ENCODE measurements at places on chromosomes 6 and 20.
A peak's percentile ranks its signal among the peaks of the same experiment; 100 is the strongest.

GRCh38 chr6:17281497-17282481, 628 bp downstream of the RBM24 start:
- DNase-seq = no peak

GRCh38 chr20:46634528-46634927, 16.7 kb downstream of the SLC13A3 start:
- no peak for DNase-seq

- DNase-seq = no peak
Measured at GRCh38 chr20:38170219-38170825, 5.3 kb upstream of the TGM2 start.

GRCh38 chr6:104472021-104472901, 387.5 kb downstream of the HACE1 start:
- DNase-seq = no peak

- DNase-seq = peak; percentile 93
Measured at GRCh38 chr20:49216991-49217578, 2.1 kb upstream of the DDX27 start.

GRCh38 chr6:159221486-159222170, 52.4 kb downstream of the FNDC1 start:
- DNase-seq = no peak

DNA sequence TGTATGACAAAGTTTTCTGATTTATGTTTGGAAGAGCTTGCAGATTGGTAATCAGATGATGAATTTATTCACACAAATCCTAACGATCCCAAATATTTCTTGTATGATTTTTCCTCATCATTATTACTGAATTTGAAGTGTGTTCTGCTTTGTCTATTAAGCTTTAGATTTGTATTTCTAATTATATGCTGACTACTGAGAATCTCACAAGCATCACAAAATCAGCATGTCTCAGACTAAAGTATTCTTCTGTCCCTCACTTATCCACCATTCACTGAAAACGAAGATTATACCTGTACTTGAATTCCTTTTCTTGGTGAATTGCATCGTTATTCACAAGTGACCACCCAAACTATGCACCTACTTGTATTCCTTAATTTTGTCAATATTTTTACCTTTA, 796.3 kb upstream of the MAP3K7 start:
- DNase-seq = no peak

- no peak for DNase-seq
Measured at GRCh38 chr6:6760002-6760401, 171.5 kb downstream of the LY86 start.

- no peak for DNase-seq
Measured at GRCh38 chr6:143647732-143648131, 30.0 kb upstream of the PHACTR2 start.

DNA sequence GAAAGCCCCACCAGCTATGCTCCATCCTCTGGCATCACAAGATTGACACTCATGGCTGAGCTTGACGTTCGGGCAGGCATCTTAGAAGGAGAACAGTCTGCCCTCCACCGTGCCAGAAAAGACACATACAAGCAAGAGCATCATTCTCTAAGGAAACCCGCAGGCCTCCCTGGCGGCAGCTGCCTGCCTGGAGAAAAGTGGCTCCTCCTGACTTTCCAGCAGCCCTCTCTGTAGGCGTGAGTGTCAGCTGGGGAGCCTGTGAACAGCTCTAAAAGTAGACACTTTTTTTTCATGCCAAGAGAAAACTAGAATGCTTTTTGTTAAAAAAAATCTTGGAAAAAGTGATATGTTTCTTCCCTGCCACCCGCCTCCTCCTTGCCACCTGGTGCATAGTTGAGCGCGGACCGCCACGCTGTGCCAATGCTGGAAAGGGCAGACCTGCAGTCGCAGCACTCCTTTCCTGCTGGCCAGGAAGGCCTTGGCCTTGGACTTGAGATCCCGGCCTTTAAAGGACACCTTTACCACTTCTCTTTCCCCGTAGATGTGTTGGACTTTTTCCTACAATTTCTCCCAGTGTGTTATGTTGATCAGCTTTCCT, 29.7 kb upstream of the INSM1 start:
- no peak for DNase-seq

DNA sequence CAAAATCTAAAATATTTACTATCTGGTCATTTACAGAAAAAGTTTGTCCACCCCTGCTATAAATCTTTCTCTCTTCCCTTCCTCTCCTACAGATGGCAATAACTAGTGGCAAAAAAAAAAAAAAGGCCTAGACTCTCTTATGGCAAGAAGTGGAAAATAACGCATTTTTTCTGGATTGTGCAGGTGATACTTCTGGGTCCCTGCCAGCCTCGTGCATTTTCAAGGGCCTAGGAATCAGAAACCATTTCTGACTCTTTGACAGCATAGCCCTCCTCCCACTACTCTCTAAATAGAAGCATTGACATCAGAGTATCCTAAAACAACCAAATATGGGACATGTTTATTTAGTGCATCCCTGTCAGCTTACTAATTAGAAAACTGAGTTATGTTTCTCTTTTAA, 251.0 kb downstream of the KHDC1L start:
- no peak for DNase-seq

- DNase-seq = no peak
Measured at GRCh38 chr6:147624946-147625515, 116.5 kb downstream of the SAMD5 start.

- DNase-seq = no peak
Measured at GRCh38 chr6:20563377-20563776, 29.1 kb downstream of the CDKAL1 start.

DNA sequence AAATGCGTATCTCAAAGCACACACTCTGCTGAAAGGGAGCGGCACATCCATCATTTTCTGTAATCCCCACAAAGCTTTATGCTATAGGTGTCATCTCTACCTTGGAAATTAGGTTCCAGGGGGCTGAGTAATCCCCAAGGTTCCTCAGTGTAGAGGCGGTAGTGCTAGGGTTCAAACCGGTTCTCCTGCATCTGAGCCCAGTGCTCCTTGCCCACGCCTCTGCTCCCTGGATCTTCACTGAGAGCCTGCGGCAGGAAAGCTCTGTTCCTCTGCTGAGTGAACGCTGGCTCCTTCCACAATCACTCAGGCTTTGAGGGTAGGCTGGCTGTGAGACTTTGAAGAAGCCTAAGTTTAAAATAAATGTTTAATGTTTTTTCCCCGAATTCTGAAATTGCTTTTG, 24.9 kb downstream of the SLC22A23 start:
- no peak for DNase-seq

DNA sequence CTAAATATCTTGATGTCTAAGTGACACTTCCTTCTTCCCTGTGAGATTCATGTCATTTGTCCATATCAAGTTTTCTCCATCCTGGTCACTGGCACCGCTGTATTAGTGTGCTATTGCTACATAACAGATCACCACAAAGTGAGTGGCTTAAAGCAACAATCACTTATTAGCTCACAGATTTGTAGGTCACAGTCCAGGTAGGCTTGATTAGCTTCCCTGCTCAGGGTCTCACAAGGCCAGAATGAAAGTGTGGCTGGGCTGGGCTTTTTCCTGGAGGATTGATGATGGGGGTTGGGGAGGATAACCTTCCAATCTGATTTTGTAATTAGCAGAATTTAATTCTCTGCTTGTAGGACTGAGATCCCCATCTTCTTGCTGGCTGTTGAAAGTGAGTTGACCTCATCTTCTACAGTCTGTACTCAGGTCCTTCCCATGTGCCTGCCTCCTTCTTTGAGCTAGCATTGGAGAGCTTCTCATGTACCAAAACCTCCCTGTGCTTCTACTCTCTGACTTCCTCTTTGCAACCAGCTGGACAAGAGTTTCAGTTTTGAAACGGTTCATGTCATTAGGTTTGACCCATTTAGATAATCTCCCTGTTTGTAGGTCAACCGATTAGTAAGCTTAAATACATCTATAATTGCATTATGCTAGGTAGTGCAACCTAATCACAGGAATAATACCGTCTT, 152.4 kb upstream of the MAN1A1 start:
- DNase-seq = no peak

- DNase-seq = no peak
Measured at GRCh38 chr6:107550906-107551305, 61.0 kb downstream of the SOBP start.

- DNase-seq = peak; percentile 14
Measured at GRCh38 chr6:5996714-5997419, 9.9 kb downstream of the NRN1 start.

- no peak for DNase-seq
Measured at GRCh38 chr20:34491932-34492509, 24.2 kb upstream of the DYNLRB1 start.

GRCh38 chr20:5504061-5504739, 187.4 kb upstream of the PROKR2 start:
- no peak for DNase-seq

DNA sequence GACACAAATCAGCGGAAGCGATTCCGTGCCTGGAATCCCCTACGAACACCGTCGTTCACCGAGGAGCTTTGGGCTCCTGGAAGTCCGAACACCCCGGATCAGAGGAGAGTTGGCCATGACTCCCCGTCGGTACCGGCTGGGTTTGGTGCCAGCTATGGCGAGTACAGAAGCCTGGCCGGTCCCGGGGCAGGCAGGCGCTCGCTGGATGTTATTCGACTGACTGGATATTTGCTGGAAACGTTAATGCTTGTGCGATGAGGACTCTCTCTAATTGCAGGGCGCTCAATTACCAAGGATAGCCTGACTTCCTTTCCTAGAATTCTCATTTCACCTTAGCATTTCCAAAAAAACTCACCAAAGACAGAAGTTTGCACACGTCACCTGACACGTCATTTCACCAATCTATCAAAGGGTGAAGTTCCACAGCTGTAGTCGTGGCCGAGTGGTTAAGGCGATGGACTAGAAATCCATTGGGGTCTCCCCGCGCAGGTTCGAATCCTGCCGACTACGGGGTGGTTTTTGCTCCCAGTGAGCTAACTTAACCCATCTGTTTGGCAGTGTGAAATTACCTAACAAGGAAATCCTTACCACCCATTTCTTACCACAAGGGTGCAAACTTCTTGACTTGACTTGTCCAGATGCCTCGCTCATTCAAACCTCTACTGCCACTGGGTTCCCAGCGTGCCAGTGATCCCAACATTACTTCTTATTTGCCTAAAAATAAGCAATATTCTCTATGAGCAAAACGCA, 22.7 kb upstream of the ZNF184 start:
- DNase-seq = no peak

DNA sequence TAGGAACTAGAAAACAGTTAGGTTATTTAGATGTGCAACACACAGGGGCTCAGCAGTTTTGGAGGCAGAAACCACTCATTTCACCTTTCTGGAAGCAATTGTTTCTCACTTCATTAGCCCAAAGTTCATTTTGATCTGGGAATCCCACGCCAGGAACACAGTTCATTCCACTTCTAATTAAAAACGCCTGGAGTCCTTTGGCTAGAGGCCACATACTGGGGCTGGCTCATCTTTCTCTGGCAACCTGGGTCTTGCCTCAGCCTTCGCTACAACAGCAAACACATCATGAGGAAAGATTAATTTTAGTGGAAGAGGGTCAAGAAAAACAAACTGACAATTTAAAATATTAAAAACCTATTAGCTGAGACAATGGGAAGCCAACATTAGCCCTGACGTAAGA, 69.7 kb downstream of the RFPL4B start:
- no peak for DNase-seq

GRCh38 chr6:4020822-4021132, 58.2 kb downstream of the FAM217A start:
- no peak for DNase-seq

DNA sequence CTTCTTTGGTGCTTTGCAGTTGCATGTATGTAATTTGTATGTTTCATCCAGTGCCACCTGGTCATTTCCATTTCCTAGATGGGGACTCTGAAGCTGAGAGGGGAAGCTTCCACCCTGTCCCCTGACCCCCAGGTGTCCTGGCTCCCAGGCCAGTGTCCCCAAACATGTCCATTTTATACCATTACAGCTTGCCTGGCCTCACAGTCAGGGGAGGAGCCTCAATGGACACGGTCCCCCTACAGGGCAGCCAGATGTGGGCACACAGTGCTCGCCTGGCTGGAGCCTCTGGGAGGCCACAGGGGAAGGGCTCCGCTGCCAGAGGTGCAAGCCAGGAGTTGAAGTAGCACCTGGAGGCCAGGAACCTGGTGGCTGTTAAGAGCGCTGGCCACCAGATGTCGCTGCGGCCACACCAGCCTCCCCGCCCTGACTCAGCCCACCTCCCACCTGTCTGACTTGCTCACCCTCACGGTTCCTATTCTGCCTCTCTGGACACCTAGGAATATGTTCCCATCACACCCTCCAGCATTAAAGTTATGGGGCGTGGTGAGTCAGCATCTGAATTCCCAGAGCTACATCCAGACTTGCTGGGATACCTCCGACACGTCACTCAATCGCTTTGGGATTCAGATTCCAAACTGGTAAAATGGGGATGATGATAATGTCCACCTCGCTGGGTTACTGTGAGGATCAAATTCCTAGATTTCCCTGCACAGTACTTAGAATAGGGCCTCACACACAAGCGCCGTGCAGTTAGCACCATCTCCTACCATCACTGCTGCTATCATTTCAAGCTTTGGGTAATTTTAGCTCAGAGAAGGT, 107.4 kb downstream of the SULF2 start:
- peak; percentile 43 for DNase-seq

- DNase-seq = no peak
Measured at GRCh38 chr6:21712213-21712612, 118.7 kb downstream of the SOX4 start.

DNA sequence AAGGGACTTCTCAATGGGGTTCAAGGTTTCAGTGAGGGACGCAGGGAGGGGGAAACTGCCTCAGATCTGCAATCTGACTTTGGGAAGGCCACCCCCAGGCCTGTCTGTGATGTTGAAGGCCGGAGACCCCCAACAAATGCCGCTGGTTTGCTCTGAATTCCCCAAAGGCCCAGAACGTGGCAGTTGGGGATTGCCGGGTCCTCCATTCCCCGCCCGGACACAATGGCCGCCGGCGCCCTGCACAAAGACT, 326 bp upstream of the BCL2L1 start:
- peak; percentile 73 for DNase-seq

GRCh38 chr6:47231151-47231550, 78.6 kb downstream of the TNFRSF21 start:
- DNase-seq = no peak

DNA sequence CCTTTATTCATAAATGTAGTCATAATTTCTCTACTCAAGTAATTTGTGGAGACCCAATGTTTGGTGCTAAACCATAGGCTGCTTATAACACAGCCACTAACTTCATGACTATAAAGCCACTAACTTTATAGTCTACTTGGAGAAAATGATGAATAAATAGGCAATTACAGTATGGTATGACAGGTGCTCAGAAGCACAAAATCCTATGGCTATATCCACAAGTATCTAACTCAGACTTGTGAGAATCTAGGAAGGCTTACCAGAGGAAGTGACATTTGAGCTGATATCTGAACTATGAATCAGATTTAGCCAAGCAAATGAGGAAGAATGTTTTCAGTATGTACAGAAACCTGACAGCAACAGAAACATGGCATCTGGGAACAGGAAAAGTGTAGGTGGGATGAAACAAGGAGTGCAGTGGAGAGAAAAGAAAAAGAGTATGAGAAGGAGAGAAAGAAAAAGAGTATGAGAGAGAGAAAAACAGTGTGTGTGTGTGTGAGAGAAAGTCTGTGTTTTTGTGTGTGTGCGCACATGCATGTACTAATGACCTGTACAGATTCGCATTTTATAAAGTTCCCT, 59.9 kb downstream of the REV3L start:
- no peak for DNase-seq

- DNase-seq = no peak
Measured at GRCh38 chr20:62726276-62726675, 17.6 kb downstream of the NTSR1 start.

All from NCI-H1930 (cell line).